ENCODE measurements at places on chromosomes 2 and 18.
A peak's percentile ranks its signal among the peaks of the same experiment; 100 is the strongest.

DNA sequence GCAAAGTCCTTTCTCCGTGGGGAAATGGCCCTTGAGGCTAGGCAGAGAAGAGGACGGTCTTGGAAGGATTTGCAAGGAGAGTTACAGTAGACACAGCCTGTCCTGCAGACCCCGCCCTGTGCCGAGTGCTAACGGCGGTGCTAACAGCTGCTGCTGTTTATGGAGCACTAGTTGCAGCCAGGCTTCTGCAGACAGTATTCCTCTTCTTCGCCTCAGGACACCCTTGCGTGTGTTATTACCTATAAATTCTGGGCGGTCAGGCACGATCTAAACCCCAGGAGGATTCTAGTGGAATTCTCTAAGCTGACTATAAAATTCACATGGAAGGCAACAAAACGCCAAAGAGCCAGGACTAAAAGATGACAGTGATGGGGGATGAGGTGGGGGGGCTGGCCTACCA is 139.8 kb downstream of the GLI2 start:
- DNase-seq = no peak

- DNase-seq = no peak
Observed at GRCh38 chr2:178943745-178944144, 106.2 kb downstream of the CCDC141 start.

DNA sequence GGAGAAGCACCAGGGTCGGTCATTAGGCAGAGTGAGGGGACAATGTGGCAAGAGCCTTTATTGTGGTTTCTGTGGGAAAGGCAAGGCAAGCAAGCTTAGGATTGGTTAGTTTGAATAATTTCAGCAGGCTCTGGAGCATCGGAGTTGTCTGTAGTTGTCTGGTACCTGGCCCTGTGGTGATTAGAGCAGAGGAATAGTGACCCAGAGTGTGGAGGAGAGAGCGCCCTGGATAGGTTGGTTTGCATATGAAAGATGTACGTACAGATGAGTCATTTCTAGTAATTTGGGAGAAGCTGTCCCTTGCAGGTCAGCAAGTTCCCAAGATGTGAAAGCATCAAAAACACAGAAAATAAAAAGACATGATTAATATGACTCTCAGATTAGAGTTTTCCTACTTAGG is 383.1 kb upstream of the MEX3C start:
- DNase-seq = no peak

DNA sequence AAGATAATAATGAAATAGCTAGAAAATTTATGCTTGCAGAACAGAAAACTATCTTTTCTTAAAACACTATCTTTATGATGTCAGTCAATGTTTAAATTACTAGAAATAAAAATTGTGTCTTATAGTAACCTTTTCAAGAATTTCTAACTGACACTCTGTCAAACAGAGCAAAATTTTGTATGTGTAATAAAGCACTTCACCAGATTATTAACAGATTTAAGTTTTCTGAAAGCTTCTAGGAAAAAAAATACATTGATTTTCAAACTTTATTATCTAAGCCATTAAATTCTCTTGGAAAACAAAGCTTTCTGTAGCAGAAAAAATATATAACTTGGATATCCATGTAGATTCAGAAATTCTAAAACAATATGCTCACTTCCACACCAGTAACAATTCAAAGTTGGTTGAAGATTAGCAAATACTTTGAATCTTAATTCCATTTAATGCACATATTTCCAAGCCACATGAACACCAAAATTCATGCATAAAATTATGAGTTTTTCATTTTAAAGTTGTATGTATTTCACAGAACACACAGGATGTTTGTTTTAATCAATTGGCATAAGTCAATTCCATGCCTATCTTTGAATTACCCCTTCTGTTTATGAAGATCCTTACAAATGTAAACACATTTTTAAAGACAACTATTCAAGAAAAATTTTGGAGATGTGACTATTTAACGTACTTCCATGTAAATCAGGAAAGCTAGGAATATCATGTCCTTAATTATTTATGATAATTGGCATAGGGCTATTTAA is 19.9 kb downstream of the FN1 start:
- no peak for DNase-seq

GRCh38 chr2:98551316-98551715 is 57.0 kb downstream of the COA5 start:
- peak; percentile 7 for DNase-seq

DNA sequence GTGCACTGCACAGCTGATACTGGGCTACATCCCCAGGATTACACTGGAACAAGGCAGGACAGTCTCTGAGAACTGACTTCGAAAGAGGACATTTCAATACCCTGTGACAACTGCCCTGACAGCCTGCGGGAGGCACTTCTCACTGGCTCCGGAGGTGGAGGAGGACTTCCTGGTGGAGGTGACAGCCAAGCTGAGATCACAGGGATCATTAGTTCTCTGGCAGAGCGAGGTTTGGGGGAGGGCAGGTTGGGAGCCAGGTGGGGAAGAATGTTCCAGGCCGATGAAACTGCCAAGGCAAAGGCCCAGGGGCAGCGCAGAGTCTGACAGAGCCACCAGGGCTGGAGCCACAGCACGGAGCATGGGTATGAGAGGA is 28.0 kb upstream of the NPAS2 start:
- DNase-seq = no peak

GRCh38 chr2:29310650-29311348 is 195.6 kb downstream of the CLIP4 start:
- DNase-seq = no peak

DNA sequence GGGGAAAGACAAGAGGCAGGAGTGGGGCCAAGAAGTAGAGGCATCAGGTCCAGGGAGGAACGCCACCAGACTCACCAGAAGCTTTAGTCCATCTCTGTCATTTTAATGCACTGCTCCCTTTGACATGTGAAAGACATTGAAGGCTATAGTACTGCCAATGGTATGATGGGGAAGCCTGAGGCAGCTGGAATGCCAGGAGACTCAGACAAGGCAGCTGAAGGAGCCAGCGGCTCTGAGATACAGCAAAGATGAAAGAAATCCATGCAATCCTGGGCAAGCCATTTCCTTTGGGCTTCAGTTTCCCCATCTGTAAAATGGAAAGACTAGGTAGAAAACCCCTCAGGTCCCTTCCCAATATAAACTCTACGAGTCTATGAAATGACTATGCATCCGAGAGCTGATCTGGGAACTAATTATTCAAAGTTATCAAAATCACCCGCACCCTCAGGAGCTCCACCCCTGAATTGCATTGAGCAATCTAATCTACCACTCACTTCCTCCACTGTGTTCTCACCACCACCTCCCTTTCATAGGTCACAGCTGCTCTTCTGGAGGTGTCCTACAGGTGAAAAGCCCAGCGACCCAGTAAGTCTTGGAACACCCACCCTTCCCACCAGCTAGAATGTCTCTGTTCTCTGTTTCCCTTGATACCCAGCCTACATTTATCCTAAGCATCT is 3.1 kb downstream of the CXCR2 start:
- DNase-seq = no peak

GRCh38 chr18:27206411-27206810 is 21.3 kb upstream of the CHST9 start:
- no peak for DNase-seq

DNA sequence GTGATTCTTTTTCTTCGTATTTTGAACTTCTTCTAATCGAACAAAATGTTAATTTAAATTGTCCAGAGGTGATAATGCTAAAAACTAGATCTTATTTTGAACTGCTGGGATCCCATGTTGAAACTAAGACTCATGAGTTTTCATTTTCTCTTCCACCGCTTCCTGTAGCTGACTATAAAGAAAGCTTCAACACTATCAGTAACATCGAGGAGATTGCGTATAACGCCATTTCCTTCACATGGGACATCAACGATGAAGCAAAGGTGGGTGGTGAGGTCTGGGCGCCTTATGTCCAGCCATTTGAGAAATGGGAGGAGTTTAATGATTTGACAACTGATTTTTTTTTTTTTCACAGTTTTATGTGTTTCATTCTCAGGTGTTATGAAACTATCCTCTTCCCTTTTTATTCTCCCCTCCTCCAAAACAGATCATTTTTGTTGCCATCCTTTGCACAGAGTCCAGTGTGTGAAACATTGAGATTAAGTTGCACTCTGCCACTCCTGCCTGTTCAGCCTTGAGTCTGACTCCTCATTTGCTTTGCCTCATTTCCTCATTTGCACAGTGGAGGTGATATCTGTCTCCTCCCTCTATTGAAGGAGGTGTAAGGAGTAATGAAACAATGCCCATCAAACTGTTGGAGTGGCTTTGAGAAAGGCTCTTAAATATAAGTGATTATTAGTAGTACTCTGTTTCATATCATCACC is 13.8 kb downstream of the GRHL1 start:
- no peak for DNase-seq

GRCh38 chr2:98308068-98308467 is 38.2 kb upstream of the CNGA3 start:
- no peak for DNase-seq

Measured in stimulated activated CD8-positive, alpha-beta memory T cell treated with anti-CD3 and anti-CD28 coated beads, Interleukin-4, amount 100 ng/mL, for 24 hours (primary cell).